ENCODE measurements at places on chromosomes 12 and 14.

DNA sequence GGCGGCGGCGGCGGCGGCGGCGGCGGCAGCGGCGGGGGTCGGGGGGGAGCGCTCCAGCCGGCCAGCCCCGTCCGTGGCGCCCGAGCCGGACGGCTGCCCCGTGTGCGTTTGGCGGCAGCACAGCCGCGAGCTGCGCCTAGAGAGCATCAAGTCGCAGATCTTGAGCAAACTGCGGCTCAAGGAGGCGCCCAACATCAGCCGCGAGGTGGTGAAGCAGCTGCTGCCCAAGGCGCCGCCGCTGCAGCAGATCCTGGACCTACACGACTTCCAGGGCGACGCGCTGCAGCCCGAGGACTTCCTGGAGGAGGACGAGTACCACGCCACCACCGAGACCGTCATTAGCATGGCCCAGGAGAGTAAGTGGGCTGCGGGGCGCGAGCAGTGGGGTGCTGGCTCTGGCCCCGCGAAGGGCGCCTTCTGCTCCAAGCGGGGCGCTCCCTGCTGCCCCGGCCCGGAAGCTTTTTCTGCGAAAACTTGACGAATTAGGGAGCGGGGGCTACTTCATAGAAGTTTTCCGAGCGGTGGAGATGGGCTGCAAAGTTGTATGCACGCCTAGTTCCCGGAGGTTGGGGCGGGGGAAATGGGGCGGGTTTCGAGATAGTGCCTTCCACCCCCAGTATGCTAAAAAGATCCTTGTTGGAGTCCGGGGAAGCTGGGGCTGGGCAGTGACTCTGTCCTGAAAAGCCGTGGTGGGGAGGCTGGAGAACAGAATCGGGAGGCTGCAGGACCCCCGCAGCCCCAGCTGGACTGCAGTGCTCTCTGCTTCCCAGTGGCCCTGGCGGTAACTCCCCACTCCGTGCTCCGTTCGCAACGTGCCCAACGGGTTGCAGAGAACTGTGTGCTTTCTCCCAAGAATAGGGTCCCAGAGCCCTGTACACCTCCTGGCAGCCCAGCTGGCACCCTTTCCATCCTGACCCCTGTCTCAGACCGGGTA, 751 bp downstream of the GDF11 start:
- DNase-seq = peak; percentile 26

- no peak for DNase-seq
Measured at GRCh38 chr14:63269561-63270225, 49.0 kb downstream of the GPHB5 start.

- DNase-seq = no peak
Measured at GRCh38 chr12:83461336-83461935, 774.7 kb downstream of the TMTC2 start.

DNA sequence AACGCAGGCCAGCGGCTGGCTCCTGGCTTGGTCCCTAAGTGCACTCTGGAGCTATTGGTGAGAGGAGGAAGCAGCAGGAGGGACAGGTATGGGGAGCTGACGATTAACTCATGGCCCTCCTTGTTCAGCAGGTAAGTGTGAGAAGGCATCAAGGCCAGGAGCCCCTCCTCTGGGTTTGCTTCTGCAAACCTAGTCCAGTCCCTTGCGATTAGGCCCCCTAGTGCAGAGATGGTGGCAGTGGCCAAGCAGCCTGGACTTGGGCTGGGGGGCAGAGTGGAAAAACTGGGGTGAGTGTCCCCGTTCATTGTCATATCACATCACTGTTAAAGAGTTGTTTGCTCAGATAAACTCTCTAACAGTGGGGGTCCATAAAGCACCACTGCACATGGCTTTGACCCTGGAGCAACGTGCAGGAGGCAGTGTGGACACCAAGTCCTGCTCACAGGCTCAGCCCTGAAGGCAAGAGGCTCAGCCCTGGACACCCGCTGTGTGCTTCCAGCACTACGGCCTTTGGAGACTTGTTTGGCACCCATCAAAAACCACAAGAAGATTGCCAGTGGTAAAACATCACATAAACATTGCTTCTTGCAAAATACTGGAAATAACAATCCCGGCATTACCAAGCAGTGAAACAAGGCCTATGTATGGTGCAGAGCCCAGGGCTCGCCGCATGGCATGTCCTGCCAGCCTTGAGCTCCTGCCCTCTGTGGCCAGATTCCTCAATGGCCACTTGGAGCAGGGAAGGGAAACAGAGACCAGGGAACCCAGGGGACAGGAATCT, 184.3 kb upstream of the RTL1 start:
- no peak for DNase-seq

DNA sequence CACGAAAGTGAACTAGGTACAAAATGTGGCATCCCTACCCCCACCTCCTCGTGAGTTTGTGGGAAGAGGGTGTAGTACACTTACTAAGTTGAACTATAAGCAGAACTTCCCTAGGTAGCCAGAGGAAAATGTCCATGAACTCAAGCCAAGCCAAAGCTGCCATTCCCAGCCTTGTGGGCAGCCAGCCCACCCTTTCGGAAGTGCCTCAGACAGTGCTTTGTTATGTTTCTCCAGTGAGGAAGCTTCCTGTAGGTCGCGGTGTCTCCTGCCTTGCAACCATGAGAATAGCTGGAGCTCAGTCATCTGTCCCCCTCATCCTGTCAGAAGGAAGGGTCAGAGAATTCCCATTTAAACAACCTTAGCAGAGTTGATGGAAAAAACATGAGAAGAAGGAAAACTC, 266.9 kb downstream of the DUSP6 start:
- DNase-seq = no peak

DNA sequence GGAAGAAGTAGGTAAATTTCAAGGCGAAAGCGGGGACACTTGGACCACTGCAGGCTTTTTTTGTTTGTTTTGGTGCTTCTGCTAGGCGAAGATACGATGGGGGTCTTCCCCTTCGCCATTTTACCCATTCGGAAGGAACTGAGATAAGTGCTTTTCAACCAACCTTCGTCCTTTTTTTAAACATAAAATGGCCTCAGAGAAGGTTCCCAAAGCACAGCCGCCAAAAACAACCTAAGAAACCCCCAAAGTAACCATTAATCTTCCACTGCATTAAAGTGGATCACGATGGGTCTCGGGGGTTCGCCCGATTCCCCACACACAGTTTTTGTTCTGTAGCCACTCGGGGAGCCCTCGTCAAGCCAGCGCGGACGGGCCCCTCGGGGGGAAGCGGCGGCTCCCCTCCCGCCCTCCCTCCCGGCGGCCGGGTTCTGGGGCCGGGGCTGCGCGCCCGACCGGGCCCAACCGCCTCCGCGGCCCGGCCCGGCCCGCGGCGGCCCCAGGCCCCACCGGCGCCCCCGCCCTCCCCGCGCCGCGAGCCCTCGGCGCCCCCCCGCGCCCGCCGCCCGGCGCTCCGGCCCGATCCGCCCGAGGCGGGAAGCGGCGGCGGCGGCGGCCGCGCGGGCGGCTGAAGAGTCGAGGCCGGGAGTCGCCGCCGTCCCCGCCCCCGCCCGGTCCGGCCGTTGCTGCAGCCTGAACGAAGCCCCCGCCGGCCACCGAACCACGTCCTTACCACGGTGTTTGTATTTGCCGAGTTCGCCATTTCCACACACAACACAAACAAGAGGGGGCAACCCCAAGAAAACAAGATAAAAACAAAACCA, 790 bp downstream of the GTF2A1 start:
- no peak for DNase-seq

- DNase-seq = no peak
Measured at GRCh38 chr12:83015390-83016217, 328.9 kb downstream of the TMTC2 start.

- no peak for DNase-seq
Measured at GRCh38 chr14:59199205-59199604, 10.7 kb downstream of the DAAM1 start.

Measured in activated T-helper 1 cell treated with anti-CD3 and anti-CD28 coated beads, Interleukin-2, amount 50 U/mL, for 16 hours (primary cell).